T-helper 2 cell treated with Interferon-gamma antibody and Interleukin-4, amounts not matched to agents 5 μg/mL and 100 μg/mL, for 36 hours (primary cell): ENCODE measurements at places on chromosomes 4 and X.

DNA sequence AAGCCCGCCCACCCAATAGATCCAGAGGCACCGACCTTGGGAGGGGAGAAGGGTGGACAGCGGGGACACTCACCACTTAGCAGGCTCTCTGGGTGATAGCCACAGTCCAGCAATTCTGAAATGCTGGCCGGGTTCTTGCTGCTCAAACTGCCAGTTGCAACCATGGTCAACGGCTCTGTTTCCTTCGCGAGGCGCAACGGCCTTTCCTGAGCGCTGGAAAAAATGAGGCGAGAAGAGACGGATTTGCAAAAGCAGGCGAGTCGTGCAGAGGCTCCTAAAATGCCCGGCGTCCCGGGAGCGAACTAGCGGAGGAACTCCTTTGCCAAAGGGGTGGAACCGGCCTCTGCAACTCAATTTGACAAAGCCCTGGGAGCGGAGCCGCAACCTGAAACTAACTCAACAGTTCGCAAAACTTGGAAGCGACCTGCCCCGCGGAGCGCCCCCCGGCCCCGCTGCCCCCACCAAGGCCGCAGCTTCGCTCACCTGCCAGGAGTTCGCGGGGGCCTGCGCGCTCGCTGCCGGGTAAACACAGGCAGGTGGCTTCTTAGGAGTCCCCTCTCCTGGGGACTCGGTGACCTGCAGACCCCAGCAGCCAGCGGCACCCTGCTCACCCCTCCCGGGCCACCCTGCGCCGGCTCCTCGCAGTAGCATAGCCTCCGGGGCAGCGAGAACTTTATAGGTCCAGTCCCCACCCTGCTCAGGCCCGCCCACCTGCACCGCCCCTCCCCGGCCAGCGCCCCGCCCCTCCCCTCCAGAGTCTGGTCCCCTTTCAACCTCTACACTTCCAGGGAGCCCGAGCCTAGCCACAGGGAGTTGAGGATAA is at the start of gene DDIT4L:
DDIT4L (minus strand) TSS at position 649 of the 823 bp plus-strand sequence; CDS start at position 164, 485 bp downstream.
- H3K4me3 ChIP-seq: peak within 1 kb of the TSS; percentile 81
- peaks cover 20% of the 10 kb centered on the region for H3K4me1 ChIP-seq
- H3K27me3 ChIP-seq: peaks cover 38% of the 10 kb centered on the region
- no peak for DNase-seq

GRCh38 chr4:118776157-118776954 is 59.6 kb downstream of the SEC24D start:
- no peak overlapping the region for H3K4me3 ChIP-seq
- DNase-seq: no peak
- peaks cover 9% of the 10 kb centered on the region for H3K36me3 ChIP-seq
- no peak overlapping the region for H3K27ac ChIP-seq
- H3K27me3 ChIP-seq: no peaks in the 10 kb centered on the region

- peaks cover 17% of the 10 kb centered on the region for H3K4me1 ChIP-seq
- no peak for DNase-seq
- no peaks in the 10 kb centered on the region for H3K36me3 ChIP-seq
These were observed 145.4 kb upstream of the PLAC1 start for GRCh38 chrX:134803551-134804183.

DNA sequence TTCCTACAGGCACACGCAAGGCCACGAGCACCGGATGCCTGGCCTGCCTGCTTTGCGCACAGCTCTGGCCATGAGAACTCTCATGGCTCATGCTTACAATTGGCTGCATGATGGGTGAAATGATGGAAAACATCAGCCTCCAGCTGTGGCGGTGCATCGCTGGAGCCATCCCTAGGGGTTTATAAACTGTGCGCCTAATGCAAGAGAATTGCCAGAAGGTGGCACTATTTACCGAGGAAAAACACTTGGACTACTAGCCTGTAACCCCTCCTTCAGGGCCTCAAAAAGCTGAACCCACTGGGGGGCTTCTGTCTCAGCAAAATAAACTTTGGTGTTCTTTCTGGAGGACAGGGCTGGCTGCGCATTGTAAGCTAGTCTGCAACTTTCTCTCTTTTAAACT is 51.9 kb downstream of the PHKA2 start:
- peaks cover 8% of the 10 kb centered on the region for H3K36me3 ChIP-seq
- H3K4me1 ChIP-seq: no peaks in the 10 kb centered on the region
- no peaks in the 10 kb centered on the region for H3K27me3 ChIP-seq
- H3K27ac ChIP-seq: no peak overlapping the region

GRCh38 chr4:898123-898522 is 34.0 kb downstream of the GAK start:
- no peak overlapping the region for H3K4me3 ChIP-seq
- no peak for DNase-seq

- H3K4me1 ChIP-seq: peaks cover 32% of the 10 kb centered on the region
- no peak for DNase-seq
- no peak overlapping the region for H3K27ac ChIP-seq
- H3K4me3 ChIP-seq: no peak overlapping the region
- H3K36me3 ChIP-seq: peaks cover 16% of the 10 kb centered on the region
- peaks cover 83% of the 10 kb centered on the region for H3K27me3 ChIP-seq
These were observed 46.0 kb downstream of the COQ2 start for GRCh38 chr4:83238393-83239248.
